Esophagus squamous epithelium (tissue), 5 donors: ENCODE measurements at places on chromosomes 3 and 15.

DNA sequence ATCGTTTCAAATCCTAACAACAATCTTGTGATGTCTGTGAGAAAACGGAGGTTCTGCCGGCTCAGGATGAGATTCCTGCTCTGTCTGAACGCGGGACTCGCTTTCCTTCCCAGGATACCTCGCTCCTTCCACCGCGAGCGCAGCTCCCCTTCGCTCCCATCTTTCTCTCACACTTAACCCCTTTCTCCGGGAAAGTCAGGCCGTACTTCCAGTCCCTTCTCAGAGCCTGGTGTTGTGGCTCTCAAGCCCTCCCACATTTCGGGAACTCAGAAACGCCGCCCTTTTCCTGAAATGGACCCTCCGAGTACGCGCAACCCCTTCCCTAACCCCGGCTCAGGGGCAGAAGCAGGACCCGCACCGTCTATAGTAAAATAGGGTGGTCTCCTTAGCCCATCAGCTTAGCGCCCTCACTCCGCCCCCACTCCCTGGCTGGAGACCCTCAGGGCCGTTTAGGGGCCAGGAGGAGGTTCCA lies 378 bp upstream of the FEM1B start:
- DNase-seq: no peak

GRCh38 chr3:111874177-111874820 lies 15.2 kb downstream of the PHLDB2 start:
- no peak for DNase-seq

GRCh38 chr3:7484636-7485035 lies 623.7 kb downstream of the GRM7 start:
- DNase-seq: no peak

DNA sequence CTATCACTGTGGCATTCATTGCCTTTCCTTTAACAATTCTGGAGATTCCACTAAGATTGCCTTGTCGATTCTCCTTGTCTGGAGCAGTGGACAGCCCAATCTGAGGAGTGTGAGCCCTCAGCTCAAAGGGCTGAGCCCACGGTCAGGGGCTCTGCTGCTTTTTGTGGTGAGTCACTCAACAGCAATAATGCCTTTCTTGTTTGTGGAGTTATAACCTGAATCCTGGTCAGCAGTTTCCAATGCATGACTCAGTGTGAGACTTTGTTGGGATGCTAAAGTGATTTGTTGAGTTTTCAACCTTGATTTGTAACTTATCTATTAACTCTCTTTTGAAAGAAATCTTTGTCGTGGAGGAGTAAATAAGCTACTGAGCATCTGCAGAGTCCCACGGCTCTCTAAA lies 183.5 kb downstream of the TJP1 start:
- no peak for DNase-seq

- DNase-seq: no peak
These were observed 671.6 kb upstream of the SGO1 start for GRCh38 chr3:20857636-20858035.

DNA sequence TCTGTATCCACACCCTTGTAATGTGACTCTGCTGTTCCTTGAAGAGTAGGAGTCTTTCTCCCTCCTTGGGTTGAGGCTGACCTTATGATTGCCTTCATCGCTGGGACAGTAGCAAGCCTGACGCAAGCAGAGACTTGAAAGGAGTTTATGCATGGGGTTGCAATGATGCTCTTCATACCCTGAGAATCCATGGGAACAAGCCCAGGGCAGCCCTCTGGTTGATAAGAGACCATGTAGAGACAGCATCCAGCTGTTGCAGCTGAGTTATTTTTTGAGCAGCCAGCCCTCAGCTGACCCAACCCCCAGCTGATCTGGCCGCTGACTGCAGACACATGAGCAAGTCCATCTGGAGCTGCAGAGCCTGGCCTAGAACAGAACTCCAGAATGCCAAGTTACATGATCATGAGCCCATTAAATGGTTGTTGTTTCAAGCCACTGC lies 60.6 kb upstream of the ARNT2 start:
- no peak for DNase-seq

- DNase-seq: no peak
These were observed 35.4 kb upstream of the GRM7 start for GRCh38 chr3:6825524-6825923.

- no peak for DNase-seq
These were observed 128.0 kb upstream of the ADAMTS9 start for GRCh38 chr3:64815789-64816188.

DNA sequence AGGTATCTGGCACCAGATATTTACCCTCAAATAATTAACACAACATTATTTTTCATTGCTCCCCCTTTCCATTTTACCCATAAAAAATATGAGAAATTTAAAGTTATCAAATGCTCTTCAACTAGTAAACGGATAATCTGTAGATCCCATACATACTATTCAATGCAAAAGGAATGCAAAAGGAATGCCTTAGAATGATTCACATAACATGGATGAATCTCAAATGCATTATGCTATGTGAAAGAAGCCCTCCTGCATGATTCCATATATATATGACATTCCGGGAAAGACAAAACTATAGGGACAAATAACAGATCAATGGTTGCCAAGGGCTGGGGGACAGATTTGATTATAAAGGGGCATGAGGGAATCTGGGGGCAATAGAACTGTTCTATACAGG lies 195.7 kb downstream of the STT3B start:
- DNase-seq: no peak

DNA sequence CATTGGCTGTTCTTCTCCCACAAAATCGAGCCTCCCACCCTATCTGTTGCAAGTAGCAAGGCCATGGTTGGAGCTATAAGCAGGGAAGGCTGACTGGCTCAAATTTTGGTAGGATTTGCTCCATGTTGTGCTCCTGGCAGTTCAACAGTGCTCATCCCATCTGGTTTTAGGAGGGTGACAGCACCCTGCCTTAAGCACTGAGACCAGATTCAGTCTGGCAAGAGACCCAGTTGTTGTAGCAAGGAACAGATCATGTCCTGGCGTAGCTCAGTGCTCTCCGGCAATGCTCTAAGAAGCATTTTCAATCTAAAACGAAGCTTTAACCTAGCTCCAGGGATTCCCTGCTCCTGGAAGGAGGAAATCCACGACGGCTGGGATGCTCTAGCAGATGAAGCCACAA lies 91.2 kb downstream of the RGMA start:
- no peak for DNase-seq

GRCh38 chr3:39531066-39531465 lies 63.6 kb downstream of the MOBP start:
- no peak for DNase-seq

DNA sequence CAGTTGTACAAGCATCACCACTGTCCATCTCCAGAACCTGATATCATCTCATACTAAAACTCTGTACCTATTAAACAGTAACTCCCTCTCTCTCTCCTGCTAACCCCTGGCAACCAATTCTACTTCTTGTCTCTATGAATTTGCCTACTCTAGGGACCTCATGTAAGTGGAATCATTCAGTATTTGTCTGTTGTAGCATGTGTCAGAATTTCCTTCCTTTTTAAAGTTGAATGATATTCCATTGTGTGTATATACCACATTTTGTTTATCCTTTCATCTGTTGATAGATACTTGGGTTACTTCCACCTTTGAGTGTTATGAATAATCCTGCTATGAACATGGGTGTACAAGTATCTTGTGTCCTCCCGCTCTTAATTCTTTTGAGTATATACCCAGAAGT lies 16.6 kb downstream of the ZNF592 start:
- DNase-seq: no peak

GRCh38 chr3:40979962-40980361 lies 219.3 kb upstream of the CTNNB1 start:
- no peak for DNase-seq

- no peak for DNase-seq
These were observed 24.0 kb upstream of the CSTA start for GRCh38 chr3:122301063-122301462.

DNA sequence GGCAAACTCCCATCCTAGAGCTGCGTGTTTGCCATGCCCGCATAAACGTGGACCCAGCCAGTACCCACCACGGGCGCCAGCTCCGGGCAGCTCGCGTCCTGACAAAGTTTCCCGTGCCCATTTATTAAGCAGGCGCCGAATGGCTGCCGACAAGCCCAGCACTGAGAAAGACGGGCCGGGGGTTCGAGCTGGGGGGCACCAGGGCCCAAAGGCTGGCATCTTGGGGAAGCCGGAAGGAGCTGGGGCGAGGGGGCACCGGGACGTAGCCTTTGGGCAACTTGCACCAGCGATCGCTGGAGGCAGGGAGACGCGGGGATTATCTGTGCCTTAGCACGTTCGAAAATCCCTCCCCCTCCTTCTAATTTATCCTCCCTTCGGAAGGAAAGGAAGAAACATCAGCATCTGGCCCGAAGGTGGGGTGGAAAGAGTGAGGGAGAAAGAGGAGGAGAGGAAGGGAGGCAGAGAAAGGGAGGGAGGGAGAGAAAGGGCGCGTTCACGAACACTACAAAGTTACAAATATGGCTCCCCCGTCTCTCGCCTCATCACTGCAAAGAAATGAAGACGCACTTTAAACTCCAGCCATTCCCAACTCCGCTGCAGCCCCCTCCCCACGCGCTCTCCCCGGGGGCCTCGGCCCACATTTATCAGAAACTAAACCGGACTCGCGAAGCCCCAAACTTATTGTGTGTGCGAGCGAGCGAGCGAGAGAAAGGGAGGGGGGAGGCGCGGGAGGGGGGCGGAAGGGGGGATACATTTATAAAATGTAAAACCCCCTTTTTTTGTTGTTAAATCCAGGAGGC lies 1.0 kb downstream of the ANP32A start:
- DNase-seq: no peak

DNA sequence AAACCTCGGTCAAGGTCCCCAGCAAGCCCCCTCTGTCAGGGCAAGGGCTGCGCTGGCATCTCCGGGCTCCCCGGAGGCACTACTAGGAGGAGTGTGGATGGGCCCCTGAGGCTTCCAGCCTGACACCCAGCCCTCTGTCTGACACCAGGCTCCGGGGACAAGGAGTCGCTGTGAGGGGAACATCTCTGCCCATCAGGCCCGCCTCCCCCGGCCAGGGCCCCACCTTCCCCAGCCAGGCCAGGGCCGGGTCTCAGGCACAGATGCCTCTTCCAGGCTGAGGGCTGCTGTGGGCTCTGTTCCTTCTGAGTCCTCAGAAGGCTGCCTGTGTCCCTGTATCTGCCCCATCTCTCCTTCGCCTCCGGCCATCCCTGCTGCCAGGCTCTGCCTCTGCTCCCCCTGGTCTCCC lies 15.8 kb downstream of the CSPG4 start:
- DNase-seq: no peak

GRCh38 chr3:193078996-193079753 lies 161.5 kb upstream of the MB21D2 start:
- no peak for DNase-seq

- no peak for DNase-seq
These were observed 199.6 kb downstream of the FMN1 start for GRCh38 chr15:32994810-32995424.
